ENCODE measurements at places on chromosomes 3 and 15.

GRCh38 chr15:48493084-48493762, 152.3 kb downstream of the FBN1 start:
- no peak for DNase-seq

- no peak for DNase-seq
These were observed 9.7 kb downstream of the FBLN2 start for GRCh38 chr3:13558651-13559050.

DNA sequence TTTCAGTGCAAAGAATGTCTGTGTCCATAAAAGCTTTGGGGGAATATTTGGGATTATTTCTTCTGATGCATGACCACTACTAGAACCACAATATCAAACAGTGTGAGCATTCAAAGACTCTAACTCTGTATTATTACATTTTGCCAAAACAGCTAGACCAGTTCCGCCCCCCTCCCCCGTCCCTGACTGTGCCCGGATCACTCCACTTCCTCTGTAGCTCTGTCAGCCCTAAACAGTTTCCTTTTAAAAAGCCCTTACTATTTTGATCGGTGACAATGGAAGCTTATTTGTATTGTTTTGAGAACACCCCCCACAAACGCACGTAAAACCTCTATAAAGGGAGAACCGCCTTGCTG, 36.6 kb upstream of the EPHB3 start:
- no peak for DNase-seq

GRCh38 chr3:53164911-53165310, 3.9 kb downstream of the PRKCD start:
- no peak for DNase-seq

- no peak for DNase-seq
These were observed 448.9 kb upstream of the KCNMB2 start for GRCh38 chr3:178087376-178087775.

DNA sequence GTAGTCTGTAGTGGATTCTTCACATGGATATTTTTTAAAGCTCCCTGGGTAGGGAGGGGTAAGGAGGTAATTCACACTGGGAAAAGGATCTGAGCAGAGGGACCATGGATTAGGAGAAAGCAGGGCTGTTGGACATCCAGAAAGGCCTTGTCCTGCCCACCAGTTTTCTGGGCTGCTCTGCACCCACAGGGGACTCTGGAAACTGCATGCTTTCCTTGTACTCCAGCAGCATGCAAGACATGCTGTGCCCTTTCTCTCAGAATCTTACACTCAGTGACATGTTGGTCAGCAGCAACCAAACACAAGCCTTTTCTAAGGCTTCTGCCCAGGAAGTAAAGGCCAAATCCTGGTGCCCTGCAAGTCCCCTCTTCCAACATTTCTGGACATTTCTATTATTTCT, 2.5 kb upstream of the FBN1 start:
- no peak for DNase-seq

GRCh38 chr3:59595830-59596229, 546.0 kb upstream of the CFAP20DC start:
- no peak for DNase-seq

DNA sequence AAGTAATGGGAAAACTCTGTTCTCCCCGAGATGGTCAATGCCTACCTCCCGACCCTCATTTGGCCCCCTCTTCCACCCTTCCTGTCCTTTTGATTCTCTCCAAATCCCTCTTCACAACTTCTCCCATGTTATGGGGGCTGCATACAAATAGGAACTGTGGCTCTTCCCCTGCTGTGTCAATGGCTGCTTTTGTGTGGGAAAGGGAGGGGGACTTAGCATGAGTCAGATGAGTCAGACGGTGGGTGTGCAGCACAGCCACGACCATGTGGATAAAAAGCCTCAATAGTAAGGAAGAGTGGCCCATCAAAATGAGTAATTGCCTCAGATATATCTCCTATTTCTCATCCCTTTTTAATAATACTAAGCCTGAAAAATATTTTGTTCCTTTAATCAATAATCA, 31.9 kb downstream of the SPATA16 start:
- DNase-seq: no peak
